ENCODE measurements at places on chromosomes 7 and 10.
A peak's percentile ranks its signal among the peaks of the same experiment; 100 is the strongest.

GRCh38 chr10:116017405-116017804 lies 255.6 kb downstream of the GFRA1 start:
- no peak for DNase-seq

- no peak for DNase-seq
Measured at GRCh38 chr10:33382921-33383713, 48.6 kb upstream of the NRP1 start.

DNA sequence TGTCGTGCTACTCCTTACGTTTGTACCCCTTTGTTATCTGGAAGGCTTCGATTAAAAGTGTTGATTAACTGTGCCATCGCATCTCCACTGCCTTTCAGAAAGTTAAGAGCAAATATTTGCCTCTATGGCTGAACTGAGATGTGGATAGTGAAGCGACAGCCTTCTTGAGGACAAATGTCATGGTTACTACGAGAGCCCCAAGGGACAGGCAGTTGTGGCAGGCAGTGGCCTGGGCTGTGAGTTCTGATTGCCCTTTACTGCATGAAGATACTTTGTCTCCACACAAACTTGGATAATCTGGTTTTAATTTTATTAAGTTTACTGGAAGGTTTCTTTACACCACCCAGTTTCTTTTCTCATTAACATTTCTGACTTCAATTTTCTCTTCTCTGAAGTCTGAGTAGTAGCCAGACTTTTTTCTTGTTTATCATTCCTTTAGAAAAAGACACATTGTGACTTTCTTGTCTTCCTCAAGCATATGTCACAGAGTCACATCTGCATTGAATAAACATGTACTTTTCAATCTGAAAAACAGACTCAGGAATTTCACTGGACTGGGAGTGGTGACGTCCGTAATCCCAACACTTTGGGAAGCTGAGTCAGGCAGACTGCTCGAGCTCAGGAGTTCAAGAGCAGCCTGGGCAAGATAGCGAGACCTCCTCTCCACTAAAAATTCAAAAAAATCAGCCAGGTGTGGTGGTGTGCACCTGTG lies 1.5 kb downstream of the TAS2R41 start:
- DNase-seq = no peak

DNA sequence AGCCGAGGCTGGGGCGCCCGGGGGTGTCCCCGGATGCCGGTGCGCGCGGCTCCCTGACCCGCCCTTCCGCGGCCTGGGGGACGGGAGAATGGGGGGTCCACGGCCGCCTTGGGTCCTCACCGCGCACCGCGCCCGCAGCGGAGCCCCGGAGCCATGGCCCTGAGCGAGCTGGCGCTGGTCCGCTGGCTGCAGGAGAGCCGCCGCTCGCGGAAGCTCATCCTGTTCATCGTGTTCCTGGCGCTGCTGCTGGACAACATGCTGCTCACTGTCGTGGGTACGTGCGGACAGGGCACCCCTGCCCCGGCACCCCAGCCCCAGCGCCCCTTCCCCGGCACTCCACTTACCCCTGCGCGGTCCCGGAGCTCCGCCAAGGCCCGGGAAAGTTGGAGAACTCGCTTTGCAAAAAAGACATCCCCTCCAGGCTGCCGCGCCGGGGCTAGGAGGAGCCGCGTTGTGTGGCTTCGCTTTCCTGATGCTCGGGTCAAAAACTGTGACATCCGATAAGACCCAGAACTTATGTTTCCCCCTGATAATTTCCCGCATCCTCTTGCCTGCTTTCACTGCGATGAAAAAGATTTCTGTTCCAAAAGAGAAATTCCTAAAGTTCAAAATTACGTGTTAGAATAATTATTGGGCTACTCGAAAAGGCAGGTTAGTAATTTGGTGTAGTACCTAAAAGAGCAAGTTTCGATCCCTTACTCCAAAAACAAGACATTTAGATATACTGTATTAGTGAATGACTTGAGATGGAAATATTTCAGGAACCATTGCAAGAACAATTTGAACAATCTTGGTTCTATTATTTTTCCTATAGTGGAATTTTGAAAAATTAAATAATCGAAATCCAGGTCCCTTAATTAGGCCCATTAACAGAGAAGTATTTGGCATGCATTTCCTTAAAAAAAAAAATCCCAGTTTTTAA lies 888 bp downstream of the SLC18A2 start:
- DNase-seq = no peak

DNA sequence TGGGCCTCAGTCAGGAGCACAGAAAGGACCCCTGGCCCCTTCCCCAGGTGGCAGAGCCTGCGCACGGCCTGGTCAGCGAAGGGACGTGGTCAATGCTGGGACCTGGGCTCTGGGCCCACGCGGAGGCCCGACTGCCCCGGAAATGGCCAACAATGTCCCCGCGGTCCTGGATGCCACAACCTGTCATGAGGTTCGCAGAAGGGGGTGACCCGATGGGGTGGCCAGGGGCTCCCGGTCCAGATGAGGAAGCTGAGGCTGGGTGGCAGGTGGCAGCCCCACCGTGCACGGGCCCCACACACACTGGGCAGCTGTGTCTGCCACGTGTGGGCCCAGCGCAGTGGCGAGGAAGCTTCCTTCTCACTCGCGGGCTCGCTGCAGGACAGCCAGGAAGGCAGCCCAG lies 49.4 kb downstream of the DPYSL4 start:
- DNase-seq = no peak

GRCh38 chr10:77842652-77843212 lies 83.8 kb downstream of the DLG5 start:
- DNase-seq = no peak

- no peak for DNase-seq
Measured at GRCh38 chr7:2022021-2022409, 210.7 kb downstream of the MAD1L1 start.

GRCh38 chr10:47381427-47382379 lies 2.4 kb downstream of the ZNF488 start:
- no peak for DNase-seq

- DNase-seq = peak; percentile 86
Measured at GRCh38 chr7:50281680-50282445, 22.7 kb upstream of the IKZF1 start.

DNA sequence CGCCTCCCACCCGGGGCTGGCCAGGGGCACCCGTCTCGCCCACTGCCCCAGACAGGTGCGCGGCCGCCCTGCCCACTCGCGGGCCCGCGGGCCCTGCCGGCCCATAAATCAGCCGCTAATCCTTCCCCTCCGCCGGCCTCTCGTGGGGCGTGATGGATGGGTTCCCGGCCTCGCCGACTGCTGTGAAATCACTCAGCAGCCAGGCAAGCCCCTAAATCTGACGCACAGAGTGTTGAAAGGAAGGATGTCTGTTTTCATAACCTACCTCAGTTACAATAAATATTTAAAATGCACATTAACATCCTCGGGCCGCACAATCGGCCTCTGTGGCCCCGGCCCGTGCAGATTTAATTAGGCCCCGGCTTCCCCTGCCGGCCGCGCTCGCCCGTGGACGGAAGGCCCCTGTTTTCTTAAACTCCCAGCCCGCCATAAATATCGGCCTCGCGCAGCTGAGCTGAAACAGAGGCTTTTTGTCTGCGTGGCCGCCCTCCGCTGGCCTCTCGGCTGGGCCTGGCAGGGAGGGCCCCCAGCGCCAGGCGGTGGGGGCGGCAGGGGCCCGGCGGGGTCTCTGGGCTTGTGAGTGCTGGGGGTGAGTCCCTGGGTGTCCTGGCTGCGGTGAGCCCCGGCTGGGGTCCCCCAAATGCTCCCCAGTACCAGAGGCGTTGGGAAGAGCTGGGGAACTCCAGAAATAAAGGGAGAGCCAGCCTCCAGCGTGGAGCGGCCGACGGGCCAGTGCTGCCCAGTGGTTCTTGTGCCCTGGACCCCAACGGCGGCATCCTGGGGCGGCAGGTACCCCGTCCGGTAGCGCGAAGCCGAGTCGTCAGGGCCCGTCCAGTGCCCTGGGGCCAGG lies 90.7 kb downstream of the UNCX start:
- DNase-seq = no peak

- no peak for DNase-seq
Measured at GRCh38 chr7:73556208-73557107, 1.0 kb downstream of the BCL7B start.

DNA sequence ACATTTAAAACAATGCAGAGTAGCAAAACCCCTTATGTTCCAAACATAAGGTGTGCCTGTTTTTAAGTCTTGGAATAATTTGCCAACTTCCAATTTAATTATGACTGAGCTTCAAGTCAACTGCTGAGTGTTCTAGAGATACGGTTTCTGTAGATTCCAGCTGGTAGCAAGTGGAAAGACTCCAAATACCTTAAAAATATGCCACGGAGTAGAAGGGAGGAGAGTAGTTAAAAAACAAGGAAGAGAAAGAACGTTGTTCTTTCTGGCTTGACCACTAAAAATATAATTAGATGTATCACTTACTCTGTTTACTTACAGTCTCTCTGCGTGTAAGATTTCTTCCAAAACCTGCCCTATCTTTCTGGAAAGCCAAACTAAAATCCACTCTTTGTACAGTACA lies 24.5 kb upstream of the ABLIM1 start:
- no peak for DNase-seq

DNA sequence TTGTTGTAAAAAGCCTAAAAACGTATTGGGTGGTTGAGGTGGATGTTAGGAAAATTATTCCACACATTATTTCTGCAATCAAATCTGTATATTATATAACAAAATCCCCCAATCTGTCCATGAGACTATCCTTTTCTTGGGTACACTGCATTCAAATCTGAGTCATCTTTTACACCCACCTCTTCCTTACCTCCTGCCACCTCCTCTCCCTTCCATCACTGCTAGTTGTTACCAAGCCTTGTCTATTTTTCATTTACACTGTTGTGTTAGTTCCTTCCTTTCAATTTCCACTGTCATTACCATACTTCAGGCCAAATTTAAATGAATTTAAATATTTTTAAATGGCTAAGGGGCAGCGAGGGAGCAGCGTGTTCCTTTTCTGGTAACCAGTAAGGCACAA lies 83.3 kb downstream of the ITGA8 start:
- DNase-seq = no peak

GRCh38 chr10:67839951-67840350 lies 2.0 kb upstream of the DNAJC12 start:
- no peak for DNase-seq

GRCh38 chr10:60646966-60647796 lies 131.1 kb upstream of the CDK1 start:
- DNase-seq = peak; percentile 44

- DNase-seq = no peak
Measured at GRCh38 chr7:2313450-2314208, 612 bp downstream of the SNX8 start.

DNA sequence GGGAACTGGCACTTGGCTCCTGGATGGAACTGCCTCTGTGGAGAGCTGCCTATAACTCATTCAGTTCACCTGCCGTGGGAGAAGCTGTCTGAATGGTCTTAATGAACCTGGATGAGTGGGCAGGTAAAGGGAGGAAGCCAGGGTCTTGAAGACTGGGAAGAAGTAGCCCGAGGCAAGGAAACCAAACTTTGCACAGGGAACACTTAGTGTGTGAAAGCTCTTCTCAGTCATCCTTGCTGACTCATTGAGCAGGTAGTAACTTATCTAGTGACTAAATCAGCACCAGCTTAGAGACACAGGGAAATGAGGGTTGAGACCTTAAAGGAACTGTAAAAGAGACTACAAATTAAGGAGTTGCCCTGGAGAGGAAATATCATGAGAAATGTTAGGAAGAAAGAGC lies 9.9 kb downstream of the LRRC4 start:
- DNase-seq = no peak

GRCh38 chr7:2528481-2529095 lies 9.0 kb downstream of the LFNG start:
- no peak for DNase-seq

- no peak for DNase-seq
Measured at GRCh38 chr7:112411186-112411795, 39.0 kb upstream of the IFRD1 start.

DNA sequence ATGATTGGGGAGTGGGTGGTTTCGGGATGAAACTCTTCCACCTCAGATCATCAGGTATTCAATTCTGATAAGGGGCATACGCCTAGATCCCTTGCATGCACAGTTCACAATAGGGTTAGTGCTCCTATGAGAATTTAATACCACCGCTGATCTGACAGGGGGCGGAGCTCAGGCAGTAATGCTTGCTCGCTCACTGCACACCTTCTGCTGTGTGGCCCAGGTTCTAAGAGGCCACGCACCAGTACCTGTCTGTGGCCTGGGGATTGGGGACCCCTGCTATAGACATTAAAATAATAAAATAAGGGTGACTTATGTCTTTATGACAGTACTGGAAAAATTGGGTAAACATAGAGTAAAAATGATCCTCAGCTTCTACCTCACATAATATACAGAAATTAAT lies 66.1 kb downstream of the SAMD9 start:
- DNase-seq = no peak

DNA sequence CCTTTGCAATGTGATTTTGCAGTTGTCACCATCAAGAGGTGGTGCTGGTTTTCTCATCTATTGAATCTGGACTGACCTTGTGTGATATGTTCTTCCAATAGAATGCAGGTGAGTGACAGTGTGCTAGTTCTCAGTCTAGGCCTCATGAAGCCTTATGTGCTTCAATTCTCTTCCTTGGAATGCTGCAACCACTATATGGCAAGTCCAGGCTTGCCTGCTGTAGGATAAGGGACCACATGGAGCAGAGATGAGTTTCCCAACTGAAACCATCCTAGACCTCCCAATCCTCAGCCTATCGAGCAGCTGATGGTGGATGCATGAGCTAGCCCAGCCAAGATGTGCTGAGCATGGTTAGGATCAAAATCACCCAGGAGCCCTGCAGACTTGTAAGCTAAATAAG lies 32.6 kb upstream of the ARHGAP21 start:
- no peak for DNase-seq

GRCh38 chr10:112848228-112848627 lies 101.8 kb upstream of the TCF7L2 start:
- no peak for DNase-seq

DNA sequence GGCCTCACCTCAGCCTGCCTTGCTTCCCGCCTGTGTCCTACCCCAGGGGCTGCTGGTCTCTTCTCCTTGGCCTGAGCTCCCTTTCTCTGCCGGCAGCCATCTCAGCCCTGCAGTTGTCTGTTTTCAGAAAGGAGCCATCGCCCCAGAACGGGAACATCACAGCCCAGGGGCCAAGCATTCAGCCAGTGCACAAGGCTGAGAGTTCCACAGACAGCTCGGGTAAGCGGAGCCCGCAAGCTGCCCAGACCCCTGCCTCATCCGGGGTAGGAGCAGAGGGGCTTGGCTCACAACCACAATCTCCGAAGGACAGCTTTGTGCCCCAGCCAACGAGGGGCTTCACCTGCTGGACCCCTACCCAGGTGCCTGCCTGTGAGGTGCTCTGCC lies 5.3 kb upstream of the DEPP1 start:
- DNase-seq = no peak

All from KG1 (cell line).